Adipocyte (in vitro differentiated cells): ENCODE measurements at places on chromosomes 6 and 20.

- DNase-seq: no peak
Measured at GRCh38 chr6:105330364-105330763, 72.5 kb downstream of the PREP start.

GRCh38 chr20:43388268-43389002 lies 69.3 kb upstream of the SRSF6 start:
- peak; percentile 8 for DNase-seq

DNA sequence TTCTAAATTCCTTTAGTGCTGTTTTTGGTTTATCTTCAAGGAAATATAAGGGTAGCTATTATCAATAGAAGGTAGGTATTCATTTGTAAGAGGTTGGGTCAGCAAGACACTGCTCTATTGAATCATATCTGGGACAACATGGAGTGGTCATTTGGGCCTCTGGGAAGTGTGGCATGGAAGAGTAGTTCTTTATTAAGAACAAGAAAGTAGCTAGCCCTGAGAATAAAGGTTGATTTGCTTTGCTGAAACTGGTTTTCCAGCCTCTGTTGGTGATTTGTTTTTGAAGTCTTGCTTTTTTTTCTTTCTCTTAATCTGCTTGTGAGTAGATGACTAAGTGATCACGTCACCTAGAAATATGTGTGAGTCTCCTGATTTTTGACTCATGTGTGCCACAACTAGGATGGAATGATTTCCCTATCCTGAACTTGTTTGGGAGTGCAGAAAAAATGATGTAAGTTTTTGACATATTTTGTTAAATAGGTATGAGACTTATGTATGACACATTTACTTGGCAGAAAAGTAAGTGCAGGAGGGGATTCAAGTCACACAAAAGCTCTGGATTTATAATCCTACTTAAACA lies 381.8 kb downstream of the CENPW start:
- DNase-seq: peak; percentile 72

DNA sequence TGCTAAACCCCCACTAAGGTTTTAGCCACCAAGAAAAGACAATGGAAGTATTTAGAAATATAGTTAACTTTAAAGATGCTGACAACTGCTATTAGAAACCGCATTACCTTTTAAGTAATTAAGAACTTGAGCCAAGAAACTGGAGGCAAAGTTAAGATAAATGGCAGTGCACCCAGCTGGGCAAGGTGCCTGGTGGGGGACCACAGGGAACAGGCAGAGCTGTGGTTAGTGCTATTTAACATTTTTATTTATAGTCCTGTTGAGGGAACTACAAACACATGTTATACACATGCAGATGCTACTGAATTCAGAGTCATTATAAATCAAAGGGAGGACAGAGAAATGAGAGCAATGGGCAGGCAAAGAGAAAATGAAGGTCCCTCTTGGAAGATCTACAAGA lies 447.9 kb downstream of the TFAP2B start:
- DNase-seq: no peak

DNA sequence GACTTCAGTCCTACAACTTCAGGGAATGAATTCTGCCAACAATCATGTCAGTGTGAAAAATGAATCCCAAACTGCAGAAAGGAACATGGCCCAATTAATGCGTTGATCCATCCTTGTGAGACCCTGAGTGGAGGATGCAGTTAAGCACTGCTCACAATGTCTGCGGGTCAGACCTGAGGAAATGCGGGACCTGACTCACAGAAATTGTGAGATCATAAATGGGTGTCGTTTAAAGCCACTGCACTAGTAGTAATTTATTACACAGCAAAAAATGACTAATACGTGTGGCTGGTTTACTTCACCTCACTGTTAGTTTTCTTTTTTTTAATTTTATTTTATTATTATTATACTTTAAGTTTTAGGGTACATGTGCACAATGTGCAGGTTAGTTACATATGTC lies 505.0 kb downstream of the PRKN start:
- no peak for DNase-seq
